MG63 (cell line): ENCODE measurements at places on chromosomes 2 and 18. TPM values are rescaled to one million over a fixed set of nuclear protein-coding genes. Genes with fewer than 3 reads are reported as not detected.

- no peak for DNase-seq
These were observed 23.2 kb upstream of the KDM3A start for GRCh38 chr2:86417961-86418360.

- DNase-seq: no peak
These were observed 160.7 kb downstream of the ANTXR1 start for GRCh38 chr2:69173706-69174105.

The SP140 gene
- total RNA-seq: 0.17 and 0.56 TPM in 2 replicates

GRCh38 chr2:153004627-153005026 is 286.2 kb downstream of the ARL6IP6 start:
- DNase-seq: no peak

The NEU2 gene
- total RNA-seq: not detected in 2 replicates

- no peak for DNase-seq
These were observed 164.6 kb downstream of the RTP5 start for GRCh38 chr2:242034138-242034537.

- DNase-seq: no peak
These were observed 66.0 kb upstream of the MGAT4A start for GRCh38 chr2:98796775-98797544.

- DNase-seq: no peak
These were observed 341.0 kb upstream of the KYNU start for GRCh38 chr2:142536492-142536891.

GRCh38 chr2:74186038-74186437 is 7.4 kb upstream of the MOB1A start:
- no peak for DNase-seq

- DNase-seq: no peak
These were observed 13.5 kb upstream of the LBH start for GRCh38 chr2:30217644-30218337.

The RAB6C gene
- not detected in 2 replicates for total RNA-seq

GRCh38 chr2:207422380-207422779 is 107.4 kb upstream of the CREB1 start:
- DNase-seq: no peak

- peak; percentile 92 for DNase-seq
These were observed 214.1 kb upstream of the COPS8 start for GRCh38 chr2:236871500-236872001.

The ALPG gene
- total RNA-seq: not detected in 2 replicates

The COBLL1 gene
- 0.89 and 21.0 TPM in 2 replicates for total RNA-seq

The ANKRD29 gene
- total RNA-seq: 10.3 and 12.3 TPM in 2 replicates

The ALKAL2 gene
- not detected in 2 replicates for total RNA-seq

DNA sequence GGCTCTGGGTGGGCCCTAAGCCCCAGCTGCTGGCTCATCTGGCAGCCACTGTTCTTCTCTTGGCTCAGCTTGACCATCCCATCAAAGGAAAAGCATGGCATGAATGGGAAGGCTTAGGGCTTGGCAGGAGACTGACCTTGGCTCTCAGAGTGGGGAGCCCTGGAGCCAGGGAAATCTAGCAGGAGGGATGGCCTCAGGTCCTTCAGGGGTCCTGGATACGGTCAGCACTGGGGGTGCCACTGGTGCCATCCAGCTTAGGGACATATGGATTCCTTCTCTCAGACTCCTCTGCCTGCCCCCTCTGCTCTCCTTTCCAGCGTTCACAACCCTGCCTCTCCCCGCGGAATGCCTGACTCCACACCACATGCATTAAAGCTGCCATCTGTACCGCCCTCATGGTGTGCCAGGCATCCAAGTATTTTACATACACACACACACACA is 165.5 kb upstream of the HAAO start:
- peak; percentile 90 for DNase-seq

DNA sequence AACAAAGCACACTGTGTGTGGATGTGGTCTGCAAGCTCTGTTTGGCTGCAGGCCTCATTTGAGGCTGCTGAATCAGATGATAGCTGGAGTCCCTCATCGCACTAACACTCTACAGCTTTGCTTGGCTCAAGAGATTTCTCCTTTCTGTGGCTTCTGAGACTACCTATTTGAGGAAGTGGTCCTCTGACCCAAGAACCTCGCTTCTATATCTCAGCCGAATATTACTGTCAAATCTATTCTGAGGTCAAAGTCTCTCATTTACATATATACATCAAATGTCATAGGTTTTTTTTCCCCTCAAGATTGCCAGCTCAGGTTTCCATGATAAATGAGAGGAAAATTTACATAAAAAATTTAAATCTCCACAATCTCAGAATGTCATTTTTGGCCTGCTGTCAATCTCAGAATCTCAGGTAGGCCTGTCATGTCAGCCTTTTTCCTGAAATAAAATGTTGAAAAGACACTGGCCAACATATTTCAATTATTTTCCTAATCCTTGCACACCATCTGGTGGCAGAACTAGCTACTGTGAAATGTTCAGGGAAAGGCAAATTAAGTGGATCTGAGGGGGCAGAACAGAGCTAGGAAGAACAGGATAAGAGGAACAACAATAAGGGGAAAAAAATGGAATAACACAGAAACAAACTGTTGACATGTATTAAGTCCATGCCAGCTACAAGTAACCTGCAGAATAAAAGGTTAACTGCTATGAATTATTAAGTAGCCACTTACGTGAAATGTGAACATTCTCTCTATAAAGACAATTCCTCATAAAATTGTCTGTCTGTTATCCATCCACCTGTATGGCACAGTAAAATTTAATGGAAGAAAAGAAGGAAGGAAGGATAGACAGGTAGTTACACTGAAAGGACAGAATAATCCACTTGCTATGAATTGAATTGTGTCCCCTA is 39.3 kb downstream of the AP1S3 start:
- DNase-seq: peak; percentile 16

DNA sequence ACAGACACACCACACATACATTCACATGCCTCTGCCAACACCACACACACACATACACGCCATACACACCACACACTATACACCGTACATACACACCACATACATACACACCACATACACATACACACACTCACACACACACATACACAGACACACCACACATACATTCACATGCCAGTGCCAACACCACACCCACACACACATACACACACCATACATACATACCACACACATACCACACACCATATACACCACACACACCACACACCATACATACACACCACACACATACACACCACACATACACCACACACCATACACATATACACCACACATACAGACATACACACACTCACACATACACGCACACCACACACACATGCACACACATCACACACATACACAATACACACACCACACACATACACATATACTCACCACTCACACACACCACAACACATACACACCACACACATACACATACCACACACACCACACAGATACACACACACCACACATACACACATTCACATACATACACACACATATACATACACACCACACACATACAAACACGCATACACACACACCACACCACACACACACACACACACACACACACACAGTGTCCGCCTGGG is 37.2 kb downstream of the MCFD2 start:
- DNase-seq: no peak

The POTEJ gene
- total RNA-seq: not detected in 2 replicates

- no peak for DNase-seq
These were observed at the start of gene CD28 for GRCh38 chr2:203706403-203706802. TSS of gene CD28 (plus strand) at chr2:203706639. CDS start at chr2:203706697, 58 bp downstream.

The PDE1A gene
- total RNA-seq: 2.6 and 7.0 TPM in 2 replicates

DNA sequence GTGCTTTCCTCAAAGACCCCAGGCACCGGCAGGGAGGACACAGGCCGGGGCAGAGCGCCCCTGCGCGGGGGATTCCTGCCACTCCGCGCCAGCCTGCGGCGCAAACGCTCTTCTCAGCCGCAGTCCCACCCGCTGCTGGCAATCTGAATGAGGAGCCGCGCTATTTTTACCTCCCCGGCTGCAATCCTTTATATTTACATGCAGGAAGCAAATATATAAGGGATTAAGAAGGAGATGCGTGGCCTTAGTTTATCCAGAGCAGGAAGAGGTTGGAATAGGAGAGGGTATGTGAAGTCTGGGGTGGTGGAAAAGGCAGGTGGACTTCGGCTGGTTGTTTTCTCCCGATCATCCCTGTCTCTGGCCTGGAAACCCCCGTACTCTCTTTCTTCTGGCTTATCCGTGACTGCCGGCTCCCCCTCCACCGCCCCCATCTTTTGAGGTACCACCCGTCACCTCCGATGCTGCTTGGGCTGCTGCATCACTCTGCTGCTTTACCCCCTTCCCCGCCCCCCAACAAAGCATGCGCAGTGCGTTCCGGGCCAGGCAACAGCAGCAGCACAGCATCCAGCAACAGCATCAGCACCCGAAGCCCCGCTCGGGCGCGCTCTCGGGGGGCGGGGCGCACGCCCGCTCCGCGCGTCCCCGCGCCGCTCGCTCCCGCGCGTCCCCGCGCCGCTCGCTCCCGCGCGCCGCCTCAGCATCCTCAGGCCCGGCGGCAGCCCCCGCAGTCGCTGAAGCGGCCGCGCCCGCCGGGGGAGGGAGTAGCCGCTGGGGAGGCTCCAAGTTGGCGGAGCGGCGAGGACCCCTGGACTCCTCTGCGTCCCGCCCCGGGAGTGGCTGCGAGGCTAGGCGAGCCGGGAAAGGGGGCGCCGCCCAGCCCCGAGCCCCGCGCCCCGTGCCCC is at the start of gene ADAM23:
ADAM23 (plus strand) TSS at position 700 of the 902 bp plus-strand sequence. CDS start 335 bp downstream, outside the sequence.
- peak; percentile 62 for DNase-seq

DNA sequence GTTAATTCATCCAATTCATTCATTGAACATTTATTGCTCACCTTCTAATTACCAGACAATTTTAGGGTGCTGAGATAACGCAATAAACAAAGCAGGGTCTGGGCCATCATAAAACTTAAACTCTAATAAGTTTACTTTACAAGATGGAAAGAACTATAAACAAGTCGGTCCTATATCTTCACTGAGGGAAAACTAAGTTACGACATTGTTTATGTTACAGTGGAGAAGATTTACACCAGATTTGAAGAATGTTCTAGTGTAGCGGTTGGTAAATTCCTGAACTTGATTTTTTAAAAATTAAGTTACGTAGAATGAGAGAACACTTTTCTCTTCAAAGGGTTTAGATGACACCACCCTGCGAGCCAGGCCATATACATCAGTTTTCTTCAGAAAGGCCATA is 20.7 kb upstream of the FRZB start:
- DNase-seq: no peak

- DNase-seq: no peak
These were observed 128.8 kb downstream of the MREG start for GRCh38 chr2:215884451-215885087.

DNA sequence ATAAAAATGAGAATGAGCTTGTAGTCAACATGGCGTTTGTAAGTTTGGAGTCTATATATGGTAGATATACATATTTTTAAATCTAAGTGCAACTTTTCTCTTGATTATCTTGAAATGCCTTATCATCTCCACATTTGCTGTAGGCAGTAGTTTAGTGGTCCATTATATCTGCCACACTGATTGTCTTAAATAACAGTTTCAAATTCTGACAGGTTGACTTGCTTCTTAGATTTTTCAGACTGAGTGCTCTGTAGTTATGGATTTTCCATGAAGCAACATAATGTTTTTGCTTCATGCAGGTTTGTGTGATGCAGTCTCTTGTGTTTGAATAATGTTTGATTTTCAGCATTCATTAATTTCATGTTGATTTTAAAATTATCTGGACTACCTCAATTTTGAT is 12.3 kb downstream of the PARD3B start:
- DNase-seq: no peak

DNA sequence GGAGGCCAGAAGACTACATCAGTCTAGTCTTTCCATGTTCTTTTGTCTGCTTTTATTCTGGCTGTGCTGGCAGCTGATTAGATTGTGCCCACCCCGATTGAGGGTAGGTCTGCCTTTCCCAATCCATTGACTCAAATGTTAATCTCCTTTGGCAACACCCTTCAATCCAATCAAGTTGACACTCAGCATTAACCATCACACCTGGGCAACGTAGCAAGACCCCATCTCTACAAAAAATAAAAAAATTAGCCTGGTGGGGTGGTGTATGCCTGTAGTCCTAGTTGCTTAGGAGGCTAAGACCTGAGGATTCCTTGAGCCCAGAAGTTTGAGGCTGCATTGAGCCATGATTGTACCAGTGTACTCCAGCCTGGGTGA is 33.5 kb downstream of the EML4 start:
- no peak for DNase-seq

DNA sequence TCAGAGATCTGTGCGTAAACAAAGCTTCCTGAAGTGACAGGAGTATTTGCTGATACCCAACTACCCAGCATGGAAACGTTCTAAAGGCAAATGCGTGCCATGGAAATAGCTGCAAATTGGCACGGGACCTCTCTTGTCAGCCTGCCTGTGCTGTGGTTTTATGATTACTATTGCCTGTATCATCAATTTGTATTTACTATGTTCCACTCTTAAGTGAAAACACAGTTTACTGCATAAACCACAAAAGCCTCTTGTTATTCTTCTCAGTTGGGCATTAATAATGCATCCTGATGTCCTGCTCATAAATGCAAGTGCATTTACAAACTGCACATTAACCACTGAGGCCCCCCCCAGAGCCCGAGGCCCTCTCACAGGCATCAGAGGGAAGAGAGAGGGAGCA is 196.6 kb upstream of the SLC35G4 start:
- peak; percentile 70 for DNase-seq

The GRHL1 gene
- 0.46 TPM in 1 of 2 replicates, not detected in the other for total RNA-seq

GRCh38 chr2:173092844-173093402 is 17.3 kb downstream of the MAP3K20 start:
- no peak for DNase-seq
